ENCODE measurements at places on chromosomes 6 and 20.
A peak's percentile ranks its signal among the peaks of the same experiment; 100 is the strongest.

DNA sequence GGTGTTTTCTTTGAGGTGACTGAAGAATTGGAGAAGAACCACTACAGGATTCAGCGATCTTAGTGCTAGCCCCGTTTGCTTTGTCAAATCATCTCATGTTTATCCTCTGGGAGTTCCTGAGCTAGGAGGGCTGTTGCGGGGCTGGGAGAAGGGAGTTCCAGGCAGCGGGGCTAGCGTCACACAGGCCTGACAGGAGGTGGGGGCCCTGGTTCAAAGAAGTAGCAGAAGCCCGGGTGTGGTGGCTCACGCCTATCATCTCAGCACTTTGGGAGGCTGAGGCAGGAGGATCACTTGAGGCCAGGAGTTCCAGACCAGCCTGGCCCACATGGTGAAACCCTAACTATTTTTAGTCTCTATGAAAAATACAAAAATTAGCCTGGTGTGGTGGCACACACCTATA lies 33.2 kb upstream of the SULF2 start:
- no peak for DNase-seq

DNA sequence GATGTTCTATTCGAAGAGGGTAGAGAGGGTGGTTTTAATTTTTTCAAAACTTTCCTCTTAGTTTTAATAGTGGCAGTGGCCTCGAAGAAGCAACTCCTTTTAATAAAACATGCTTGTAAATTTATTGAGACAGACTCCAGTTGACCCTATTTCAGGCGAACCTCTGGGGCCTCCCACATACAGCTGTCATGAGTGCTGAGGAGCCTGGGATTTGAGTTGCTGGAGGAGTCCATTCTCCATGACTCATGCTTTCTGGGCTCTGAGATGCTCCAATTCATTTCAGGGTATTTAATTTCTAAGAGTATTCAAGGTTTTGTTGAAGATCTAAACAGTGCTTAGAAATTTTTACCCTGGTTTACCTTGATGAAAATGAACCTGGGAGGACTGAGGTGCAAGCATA lies 580.4 kb downstream of the CBLN4 start:
- no peak for DNase-seq

GRCh38 chr6:82589509-82590206 lies 226.0 kb downstream of the TPBG start:
- peak; percentile 7 for DNase-seq

GRCh38 chr6:22432060-22432459 lies 135.2 kb upstream of the PRL start:
- no peak for DNase-seq

- DNase-seq, result no peak
Observed at GRCh38 chr6:45494416-45495135, 116.8 kb upstream of the SUPT3H start.

- DNase-seq, result no peak
Observed at GRCh38 chr6:7041511-7042026, 66.2 kb upstream of the RREB1 start.

DNA sequence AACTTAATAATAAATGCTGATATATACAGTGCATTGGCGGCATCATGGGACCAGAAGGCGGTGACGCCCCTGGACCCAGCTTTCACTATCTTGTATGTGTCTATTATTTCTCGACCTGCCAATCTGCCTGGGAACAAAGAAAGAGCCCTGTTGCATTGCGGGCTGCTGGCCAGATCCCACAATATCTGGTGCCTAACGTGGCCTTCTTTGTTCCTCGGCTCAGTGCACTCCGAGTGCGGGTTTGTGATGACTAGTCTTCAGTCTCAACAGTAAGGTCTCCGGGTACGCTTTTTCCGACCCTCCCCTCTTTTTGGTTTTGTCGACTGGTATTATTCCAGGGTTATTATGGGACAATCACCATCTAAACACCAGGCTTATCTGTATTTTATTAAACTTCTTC lies 291.5 kb downstream of the TBC1D32 start:
- DNase-seq, result peak; percentile 39

DNA sequence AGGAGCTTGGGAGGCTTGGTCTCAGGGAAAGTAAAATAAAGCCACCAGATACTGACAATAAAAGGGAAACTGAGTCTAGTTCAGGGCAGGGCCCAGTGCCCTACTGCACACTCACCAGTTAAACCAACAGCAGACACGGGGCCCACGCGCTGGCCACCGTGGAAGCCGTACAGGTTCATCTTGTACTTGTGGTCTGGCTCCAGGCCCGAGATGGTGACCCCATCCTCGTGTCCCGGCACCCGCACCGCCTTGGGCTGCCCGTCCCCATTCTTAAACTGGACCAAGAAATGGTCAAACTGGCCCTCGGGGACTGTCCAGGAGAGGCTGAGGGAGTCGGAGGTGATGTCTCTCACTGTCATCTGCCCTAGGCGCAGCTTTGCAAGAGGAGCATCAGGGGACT lies 26.5 kb downstream of the CYP21A2 start:
- no peak for DNase-seq

GRCh38 chr20:20492521-20493332 lies 124.8 kb downstream of the INSM1 start:
- DNase-seq, result peak; percentile 62

DNA sequence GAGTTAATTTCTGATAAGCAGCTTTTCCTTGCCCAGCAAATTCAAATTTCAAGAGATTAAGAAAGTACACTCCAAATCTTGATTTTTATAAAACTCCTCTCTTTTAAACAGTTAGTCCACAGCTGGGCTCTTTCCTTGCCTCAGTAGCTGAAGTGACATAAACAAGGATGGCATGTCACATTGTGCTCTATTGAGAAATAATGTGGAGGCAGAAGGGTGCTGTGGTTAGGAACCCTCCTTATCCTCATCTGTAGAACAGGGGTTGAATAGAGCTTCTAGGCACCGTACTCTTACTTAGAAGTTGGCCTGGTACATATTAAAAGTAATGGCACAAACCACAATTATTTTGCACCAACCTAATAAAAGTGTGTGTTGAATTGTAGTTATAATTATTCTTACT lies 70.3 kb downstream of the RSPO3 start:
- no peak for DNase-seq

GRCh38 chr6:34791164-34791700 lies 651 bp upstream of the BLTP3A start:
- DNase-seq, result peak; percentile 53

DNA sequence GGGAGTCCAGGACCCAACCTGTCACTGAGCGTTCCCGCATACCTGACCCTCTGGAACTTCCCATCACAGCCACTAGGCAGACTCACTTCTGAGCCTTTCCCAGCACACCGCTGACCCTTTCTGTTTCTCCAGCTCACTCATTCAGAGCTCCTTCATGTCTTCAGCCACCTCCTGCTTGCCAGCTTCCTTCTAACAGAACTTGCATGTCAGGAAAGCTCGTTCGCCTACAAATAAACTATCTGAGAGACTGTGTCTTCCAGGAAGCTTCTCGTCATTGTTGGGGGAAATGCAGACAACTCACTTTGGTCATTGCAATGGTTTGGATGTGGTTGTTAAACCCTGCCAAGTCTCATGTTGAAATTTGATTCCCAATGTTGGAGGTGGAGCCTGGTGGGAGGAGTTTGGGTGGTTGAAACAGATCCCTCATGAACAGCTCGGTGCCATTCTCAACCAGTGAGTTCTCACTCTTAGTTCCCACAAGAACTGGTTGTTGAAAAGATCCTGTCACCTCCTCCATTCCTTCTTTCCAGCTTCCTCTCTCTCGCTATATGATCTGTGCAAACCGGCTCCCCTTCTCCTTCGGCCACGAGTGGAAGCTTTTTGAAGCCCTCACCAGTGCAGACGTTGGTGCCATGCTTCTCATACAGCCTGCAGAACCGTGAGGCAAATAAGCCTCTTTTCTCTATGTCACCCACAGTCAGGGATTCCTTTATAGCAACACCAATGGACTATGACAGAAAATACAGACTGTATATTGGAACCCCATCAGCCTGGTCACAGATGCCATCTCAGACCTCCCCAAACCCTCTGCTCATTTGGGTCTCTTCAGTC lies 1.4 kb upstream of the MUC21 start:
- DNase-seq, result no peak

DNA sequence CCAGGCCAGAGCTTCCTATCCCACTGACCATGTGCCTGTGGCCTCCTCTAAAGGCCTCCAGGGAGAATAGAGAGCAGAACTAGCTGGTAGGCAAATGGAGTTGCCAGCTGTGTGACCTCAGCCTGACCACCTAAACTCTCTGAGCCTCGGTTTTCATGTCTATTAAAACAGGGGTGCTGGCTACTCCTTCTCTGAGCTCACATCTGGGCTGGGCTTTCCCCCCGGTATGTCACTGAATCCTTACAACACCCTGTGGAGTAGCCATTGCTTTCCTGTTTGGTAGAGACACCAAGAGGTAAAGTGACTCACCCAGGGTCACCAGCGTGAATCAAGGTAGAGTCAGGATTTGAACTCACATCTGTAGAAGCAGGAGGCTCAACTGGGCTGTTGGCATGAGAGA lies 132.1 kb downstream of the JPH2 start:
- DNase-seq, result no peak

DNA sequence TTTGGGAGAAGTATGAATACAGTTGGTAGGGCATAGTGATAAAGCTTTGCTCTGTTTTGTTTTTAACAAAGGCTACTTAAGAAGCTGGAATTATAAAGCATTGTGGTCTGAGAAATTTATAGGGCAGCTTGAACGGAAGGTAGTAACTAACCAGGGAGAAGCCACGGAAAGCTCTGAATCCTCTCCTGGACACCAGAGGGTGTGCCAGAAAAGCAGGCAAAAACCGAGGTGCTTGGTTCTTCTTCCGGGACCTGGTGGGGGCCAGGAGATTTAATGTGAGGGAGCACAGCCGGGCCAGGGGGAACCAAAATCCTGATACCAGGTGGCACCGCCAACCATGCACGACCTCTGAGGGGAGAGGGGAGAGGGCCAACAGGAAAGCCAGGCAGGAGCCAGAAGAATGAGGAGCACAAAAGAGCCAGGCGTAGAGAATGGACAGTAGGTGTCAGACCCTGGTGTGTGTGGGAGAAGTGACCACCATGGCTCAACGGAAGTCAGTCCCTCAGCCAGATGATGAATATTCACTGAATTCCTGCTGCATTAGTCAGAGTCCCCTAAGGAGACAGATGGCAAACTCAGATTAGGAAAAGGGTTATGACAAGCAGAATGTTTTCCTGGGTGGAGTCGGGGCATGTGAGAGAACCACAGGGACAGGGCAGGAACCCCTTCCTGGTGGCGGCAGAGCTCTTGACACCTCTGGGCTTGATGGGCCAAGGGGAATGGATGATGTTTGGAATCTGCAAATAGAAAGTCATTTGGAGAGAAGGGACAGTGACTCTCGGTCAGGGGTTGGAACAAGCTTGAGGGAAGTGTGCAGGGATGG lies 262.3 kb downstream of the ZNF217 start:
- no peak for DNase-seq

DNA sequence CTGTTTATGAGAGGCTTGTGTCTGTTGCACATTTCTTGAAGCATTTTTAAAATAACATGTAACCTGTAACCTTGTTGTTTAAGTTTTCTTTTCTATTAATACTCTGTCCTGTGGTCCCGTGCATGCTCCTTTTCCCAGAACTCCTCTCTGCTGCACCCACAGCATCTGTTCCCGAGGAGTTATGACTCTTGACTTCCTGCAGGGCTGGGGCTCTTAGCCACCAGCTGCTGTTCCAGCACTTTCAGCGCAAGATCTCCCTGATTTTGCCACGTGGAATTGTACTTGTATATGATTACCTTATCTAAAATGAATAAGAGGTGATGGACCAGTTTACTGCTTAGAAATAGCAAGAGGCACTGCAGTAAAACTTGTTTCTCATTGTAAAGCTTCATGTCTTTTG lies 150.6 kb downstream of the QKI start:
- peak; percentile 53 for DNase-seq

DNA sequence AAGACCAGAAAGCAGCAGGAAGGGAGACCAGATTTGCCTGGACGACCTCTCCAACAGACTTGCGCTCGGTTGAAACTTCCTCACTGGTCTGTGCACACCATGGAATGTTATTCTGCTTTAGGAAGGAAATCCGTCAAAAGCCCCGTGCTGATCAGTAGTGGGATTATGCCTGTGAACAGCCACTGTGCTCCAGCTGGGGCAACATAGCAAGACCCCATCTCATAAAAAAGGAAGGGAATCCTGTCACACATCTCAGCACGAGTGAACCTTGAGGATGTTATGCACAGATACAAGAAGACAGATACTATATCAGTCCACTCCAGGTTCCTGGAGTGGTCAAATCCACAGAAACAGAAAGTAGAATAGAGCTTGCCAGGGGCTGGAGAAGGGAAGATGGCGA lies 86.9 kb upstream of the FOXC1 start:
- no peak for DNase-seq

- no peak for DNase-seq
Observed at GRCh38 chr6:32076321-32076809, 32.8 kb downstream of the TNXB start.

- no peak for DNase-seq
Observed at GRCh38 chr6:52533491-52533890, 43.4 kb downstream of the TRAM2 start.

DNA sequence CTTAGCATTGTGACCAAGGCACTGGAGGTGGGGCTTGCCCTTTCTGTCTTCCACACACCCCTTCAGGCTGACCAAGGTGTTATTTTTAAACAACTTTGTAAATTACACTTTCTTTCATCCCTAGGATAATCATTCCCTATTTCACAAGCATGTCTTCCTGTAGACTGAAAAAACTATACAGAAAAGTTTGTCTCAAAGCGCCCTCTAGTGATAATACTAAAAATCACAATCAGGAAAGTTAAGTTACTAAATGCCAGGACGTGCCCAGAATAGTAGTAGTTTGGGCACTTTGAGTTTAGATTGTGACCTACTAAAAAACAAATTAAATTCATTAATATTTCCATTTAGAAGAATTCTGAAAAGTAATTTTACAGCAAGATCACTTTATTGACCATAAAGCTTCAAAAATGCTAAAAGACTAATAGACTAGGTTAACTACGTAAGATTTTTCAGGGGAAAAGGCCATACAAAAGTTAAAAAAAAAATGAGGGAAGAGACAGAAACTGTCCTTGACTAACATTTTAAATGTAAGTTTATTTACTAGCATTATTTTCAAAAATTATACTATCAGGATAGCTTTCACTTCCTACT lies 123.3 kb upstream of the DUSP22 start:
- DNase-seq, result no peak

DNA sequence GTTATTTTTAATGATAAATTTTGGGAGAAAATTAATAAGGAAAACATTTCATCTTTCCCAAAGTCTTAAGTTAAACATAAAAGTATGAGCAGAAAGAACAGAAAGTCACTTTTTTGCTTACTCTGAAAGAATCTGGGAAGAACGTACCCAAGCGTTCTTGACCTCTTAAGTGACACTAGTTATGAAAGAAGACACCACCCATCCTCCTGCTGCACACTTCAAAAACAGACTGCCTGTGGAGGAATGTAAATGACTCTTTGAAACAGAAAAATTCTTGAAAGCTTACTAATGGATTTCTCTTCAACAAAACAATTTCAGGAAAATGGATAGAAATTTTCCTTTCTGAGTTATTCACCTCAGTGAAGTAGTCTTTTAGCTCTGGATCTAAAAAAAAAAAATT lies 227.7 kb downstream of the MEI4 start:
- DNase-seq, result no peak

GRCh38 chr6:89597988-89598387 lies 40.6 kb downstream of the LYRM2 start:
- no peak for DNase-seq

- no peak for DNase-seq
Observed at GRCh38 chr6:77354581-77354980, 108.7 kb downstream of the HTR1B start.

- DNase-seq, result no peak
Observed at GRCh38 chr6:119312875-119313338, 36.7 kb downstream of the MAN1A1 start.

GRCh38 chr6:89242574-89243330 lies 25.6 kb upstream of the GABRR1 start:
- DNase-seq, result peak; percentile 30

GRCh38 chr20:46113113-46113470 lies 5.0 kb upstream of the CD40 start:
- DNase-seq, result no peak

All from BE2C (cell line).